IMR-90 (cell line): ENCODE measurements at places on chromosomes 4 and X. TPM values are rescaled to one million over a fixed set of nuclear protein-coding genes. Genes with fewer than 3 reads are reported as not detected.

- DNase-seq = no peak
These were observed 77.0 kb upstream of the SPRY1 start for GRCh38 chr4:123319639-123320038.

DNA sequence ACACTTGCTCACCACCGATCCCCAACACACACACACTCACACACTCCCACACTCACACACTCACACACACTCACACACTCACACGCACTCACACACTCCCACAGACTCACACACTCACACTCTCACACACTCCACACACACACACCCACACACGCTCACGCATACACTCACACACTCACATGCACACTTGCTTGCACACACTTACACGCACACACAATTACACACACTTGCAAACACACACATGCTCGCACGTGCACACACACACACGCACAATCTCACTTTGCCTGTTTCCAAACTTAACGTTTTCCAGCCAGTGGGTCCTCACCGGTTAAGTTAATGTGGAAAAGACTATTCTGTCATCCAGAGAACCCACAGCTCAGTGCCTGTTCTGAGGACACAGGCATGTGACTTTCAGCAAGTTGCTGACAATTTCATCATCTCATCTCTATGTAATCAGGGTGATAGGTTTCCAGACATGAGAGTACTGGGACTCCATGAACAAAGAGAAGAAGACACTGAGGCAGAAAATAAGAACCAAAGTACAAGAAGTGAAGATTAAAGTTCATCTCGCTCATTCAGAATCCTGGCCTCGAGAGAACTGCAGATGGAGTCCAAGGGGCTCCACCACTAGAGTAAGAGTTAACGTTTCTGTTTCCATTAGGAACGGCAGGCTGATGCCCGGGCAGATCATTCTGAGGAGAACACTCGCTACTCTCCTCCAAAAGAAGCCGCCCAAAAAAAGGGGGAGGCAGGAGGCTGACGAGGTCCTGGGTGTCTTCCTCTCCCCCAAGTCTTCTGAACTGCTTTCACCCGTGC lies 153.2 kb upstream of the FRG1 start:
- no peak for DNase-seq

The MAGEE2 gene
- total RNA-seq = not detected in 2 replicates

The IL1RAPL1 gene
- total RNA-seq = 9.0 and 12.5 TPM in 2 replicates

The SNX12 gene
- total RNA-seq = 43.0 and 59.9 TPM in 2 replicates

GRCh38 chrX:120499301-120500072 lies 30.4 kb upstream of the LAMP2 start:
- peak; percentile 7 for DNase-seq

- peak; percentile 49 for DNase-seq
These were observed 71.7 kb downstream of the NYX start for GRCh38 chrX:41518841-41519220.

DNA sequence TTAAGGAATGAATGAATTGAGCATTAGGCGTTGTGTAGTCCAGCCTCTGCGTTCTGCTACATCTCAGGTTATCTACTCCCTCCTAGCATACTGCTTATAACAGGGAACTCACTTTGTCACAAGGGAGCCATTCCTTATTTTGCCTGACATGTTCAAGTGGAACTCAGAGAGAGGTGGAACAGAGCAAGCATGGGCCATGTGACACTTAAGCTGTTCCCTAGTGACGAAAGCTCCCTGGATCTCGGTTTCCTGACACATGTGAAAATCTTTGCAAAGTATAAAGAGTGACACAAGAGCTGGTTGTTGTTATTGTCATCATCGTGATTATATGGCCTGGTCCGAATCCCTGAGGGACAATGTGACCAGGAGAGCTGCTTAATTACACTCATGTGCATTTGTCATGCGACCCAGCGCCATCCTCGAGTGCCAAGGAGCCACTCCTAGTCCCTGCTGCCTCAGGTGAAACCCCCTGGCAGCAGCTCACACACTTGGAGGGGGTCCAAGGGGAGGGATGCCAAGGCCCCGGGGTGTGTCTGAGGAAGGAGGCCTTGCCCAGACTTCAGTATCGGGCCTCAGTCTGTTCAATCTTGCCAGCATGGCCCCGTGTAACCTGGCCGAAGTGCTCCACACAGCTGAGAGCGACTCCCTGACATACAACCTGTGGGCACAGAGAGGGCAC lies 98.5 kb upstream of the MAP3K15 start:
- DNase-seq = no peak

The HS6ST2 gene
- total RNA-seq = not detected in 2 replicates

GRCh38 chrX:9955506-9955905 lies 11.7 kb upstream of the CLDN34 start:
- DNase-seq = peak; percentile 90
